ENCODE measurements at places on chromosomes 16 and 17.

DNA sequence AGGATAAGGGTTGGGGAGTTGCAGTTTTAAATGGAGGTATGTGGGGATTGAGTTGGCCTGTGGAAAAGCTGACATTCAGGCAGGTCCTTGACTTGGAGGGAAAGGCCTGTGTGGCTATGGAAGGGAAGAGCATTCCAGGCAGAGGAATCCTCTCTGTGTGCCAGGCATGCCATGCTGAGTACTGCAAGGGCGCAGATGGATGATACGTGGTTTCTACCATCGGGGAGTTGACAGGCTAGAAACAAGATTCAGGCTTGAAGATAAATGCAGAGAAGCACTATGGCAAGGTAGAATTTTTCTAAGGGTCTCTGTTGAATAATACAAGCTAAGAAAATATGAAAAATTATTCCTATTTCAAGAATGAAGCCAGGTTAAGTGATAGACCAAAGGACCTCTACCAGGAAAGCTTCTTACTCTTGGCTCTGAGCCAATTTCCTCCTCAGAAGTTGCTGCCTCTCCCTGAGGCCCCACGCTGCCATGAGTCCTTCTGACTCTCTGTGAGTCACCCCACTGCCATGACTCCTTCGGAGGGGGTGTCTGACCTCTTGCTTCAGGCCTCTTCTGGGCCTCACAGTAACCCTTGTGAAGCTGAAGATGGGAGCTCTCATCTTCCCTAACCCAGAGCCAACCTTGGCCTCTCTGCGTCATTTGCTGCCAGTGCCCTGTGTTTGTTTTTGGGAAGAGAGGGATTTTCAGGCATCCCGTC lies 75.8 kb downstream of the WNT3 start:
- ATAC-seq, result peak; percentile 96

GRCh38 chr17:49914096-49914490 lies 54.9 kb upstream of the DLX4 start:
- no peak for ATAC-seq

DNA sequence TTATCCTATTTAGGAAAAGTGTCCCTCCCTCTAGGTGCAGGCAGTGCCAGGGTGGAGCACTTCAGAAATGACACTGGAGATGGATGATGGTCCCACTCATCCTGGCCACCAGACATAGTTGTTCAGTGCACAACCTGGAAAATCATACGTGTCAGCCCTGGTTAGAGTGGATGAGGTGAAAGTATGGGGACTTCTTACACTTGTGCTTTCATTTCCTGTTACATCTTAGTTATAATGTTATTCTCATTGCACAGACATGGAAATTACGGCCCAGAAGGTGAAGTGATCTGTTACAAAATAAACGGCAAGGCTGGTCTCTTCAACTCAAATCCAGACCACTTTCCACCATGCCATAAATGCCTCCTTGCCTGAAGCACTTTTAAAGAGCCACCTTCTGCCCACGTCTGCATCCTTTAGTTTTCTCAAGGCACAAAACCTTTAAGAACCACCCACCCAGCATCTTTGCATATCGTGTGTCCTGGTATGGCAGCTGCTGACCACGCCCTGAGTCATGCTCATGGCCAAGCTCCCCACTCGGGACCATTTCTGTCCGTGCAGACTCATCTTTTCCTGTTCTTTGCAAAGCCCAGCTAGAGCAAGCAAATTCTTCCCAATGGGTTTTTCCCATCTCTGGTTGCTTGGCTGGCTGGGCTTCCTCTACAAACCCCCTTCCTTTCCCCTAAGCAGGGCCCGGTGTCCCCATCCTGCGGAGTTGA lies 22.4 kb downstream of the TBC1D3B start:
- no peak for ATAC-seq

GRCh38 chr17:55124730-55125360 lies 139.9 kb upstream of the HLF start:
- no peak for ATAC-seq

- no peak for ATAC-seq
These were observed 949 bp upstream of the GSPT1 start for GRCh38 chr16:11916524-11917285.

DNA sequence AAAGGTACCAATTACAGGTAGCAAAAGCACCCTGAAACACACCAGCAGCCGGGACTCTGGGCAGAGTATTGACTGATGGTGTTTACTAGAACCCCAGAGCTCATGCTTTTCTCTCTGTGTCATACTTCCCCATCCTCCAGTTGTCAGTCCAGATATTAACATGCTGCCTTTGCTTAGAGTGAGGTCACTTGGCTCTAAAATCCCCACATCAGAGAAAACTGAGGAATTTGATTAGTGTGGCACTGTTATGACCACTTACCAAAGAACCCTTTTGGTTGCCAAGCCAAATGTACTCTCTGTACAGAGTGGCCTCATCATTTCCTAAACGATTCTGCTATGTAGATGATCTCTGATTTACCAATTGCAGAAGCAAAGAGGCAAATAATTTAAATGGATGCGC lies 80.4 kb downstream of the ABCC12 start:
- ATAC-seq, result peak; percentile 59

GRCh38 chr17:35257208-35257659 lies 14.4 kb downstream of the SLFN5 start:
- ATAC-seq, result peak; percentile 43

DNA sequence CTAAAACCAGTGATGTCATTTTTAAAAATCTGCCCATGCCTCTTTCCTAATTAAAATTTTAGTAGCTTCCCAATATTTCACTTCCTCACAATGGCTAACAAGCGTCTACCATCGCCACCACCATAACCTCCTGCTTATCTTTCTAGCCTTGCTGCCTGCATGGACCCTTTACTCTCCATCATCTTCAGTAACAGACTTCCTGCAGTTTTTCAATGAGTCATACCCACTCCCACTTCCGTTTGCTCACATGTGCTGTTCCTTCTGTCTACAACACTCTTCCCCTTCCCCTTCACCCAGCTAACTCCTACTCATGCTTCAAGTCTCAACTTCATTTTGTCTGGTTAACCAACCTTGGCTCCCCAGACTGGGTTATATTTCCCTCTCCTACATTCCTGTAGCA lies 12.8 kb upstream of the SKAP1 start:
- no peak for ATAC-seq

- no peak for ATAC-seq
These were observed 36.3 kb downstream of the DHRS7C start for GRCh38 chr17:9755083-9755482.

- no peak for ATAC-seq
These were observed 9.3 kb downstream of the CORO6 start for GRCh38 chr17:29613352-29613837.

DNA sequence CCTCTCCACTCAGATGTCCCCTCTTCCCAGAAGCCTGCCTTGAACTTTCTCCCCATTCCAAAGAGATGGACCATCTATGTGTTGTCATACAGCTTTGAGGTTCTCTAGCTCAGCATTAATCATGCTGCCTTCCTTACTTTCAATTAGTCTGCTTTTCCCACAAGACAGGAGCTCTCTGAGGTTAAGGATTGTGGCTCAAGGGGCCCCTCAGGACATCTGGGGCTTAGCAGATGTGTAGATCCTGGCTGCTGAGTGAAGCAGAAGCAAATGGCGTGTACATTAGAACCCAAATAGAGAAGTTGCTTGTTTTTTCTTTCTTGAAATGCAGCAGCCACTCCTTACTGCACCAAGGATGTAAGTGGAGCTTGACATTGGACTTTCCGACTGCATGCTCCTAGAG lies 330.5 kb upstream of the TNRC6C start:
- no peak for ATAC-seq

GRCh38 chr16:81321536-81321935 lies 6.8 kb downstream of the GAN start:
- no peak for ATAC-seq

DNA sequence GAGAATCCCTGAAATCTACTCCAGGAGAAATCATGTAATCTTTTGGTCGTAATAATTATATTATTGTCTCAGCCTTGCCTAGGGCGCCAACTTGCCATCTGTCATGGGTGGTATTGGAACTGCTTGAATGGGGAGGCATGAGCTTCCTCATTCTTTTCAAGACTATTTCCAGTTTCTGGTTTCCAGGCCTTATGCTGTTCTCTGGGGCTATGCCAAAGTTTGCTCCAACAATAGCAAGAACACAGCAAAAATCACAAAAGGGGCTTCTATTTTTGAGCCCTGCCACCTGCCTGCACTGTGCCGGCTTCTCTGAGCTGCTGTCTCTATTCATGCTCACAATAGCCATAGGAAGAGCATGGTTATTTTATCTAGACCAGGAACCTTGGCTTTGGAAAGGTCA lies 111.7 kb downstream of the SPECC1 start:
- ATAC-seq, result no peak

DNA sequence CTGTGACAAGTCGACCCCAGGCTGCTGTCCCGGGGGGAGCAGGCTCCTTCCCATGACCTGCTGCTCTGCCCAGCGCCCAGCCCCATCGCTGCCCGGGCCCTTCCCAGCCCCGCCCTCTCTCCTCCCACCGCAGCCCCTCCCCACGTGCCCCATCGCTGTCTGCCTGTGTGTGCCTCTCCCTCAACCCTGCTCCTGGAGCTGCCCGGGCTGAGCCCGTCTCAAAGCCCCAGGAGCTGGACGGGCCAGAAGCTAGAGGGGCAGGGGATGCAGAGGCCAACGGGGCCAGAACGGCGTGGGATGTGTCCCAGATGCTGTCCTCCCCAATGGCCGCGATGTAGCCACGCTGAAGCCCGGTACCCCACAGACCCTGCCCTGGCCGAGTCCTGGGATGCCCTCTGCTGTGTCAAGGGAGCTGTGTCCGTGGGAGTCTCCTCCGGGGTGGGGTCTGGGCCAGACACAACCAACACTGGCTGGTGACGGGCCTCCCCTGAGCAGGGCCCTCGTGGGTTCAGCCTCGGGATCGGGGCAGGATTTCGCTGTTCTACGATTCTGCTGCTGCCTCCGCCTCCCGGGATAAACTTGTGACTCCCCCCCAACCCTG lies 118.2 kb upstream of the ZNF750 start:
- peak; percentile 8 for ATAC-seq

DNA sequence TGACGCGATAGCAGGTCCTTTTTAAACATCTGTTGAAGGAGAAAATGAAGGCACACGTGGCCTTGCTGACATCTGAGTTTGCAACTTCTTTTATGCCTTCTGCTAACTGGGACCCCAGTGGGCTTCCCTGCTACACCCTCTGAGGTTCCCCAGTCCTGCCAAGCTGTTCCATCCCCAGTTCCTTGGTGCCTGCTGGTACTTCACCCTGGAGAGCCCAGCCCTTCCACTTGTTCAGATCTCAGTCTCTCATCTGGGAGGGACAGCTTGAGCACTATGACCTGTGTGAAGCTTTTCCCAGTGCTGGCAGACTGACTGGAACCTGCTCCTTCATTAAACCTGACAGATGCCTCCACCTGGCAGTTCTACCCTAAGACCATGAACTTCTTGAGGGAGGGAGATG lies 95.5 kb downstream of the WWOX start:
- ATAC-seq, result no peak

- ATAC-seq, result no peak
These were observed 104.7 kb upstream of the CDH5 start for GRCh38 chr16:66261826-66262225.

GRCh38 chr16:53142823-53143568 lies 88.2 kb downstream of the CHD9 start:
- ATAC-seq, result no peak

- ATAC-seq, result no peak
These were observed 142.8 kb downstream of the GRIN2A start for GRCh38 chr16:10039220-10040096.

DNA sequence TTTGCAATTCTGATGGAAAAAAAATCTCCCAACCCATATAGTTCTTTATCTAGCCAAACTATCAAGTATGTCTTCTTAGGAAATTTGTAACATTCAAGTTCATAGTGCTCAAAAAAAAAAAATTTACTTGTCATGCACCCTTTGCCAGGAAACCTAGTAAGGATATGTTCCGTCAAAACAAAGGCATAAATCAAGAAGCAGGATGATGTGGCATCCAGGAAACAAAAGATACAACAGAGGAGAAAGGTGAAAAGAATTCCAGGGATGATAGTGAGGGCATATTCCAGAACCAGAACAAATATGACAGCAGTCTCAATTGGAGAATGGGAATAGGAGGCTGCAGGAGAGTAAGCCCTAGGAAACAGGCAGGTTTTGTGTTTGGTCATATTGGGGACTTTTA lies 104.6 kb downstream of the SPAG9 start:
- peak; percentile 13 for ATAC-seq

- ATAC-seq, result no peak
These were observed 2.8 kb upstream of the MEAK7 start for GRCh38 chr16:84507011-84507982.

Measured in SK-N-SH treated with all-trans-retinoic acid at 6 μM for 48 hours (cell line).